Astrocyte of the spinal cord (primary cell): ENCODE measurements at places on chromosomes 4 and X.

DNA sequence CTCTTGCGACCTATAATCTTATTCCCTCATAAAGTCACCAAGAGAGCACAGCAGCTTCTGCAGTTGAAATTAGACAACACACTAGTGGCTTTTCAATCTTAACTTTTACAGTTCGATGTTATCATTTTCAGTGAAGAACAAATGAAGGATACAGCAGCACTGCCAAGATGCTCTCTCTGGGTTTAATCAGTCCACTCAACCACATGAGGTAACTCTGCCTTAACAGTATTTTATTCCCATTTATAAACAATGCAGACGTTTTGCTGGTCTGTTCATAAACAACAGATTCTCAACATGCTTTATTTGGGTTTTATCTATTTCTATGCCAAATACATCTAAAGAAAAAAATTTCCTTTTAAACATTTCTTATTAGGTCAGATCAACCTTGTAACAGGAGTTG, 646.0 kb upstream of the FAM241A start:
- DNase-seq = no peak

- DNase-seq = peak; percentile 98
These were observed 7.8 kb downstream of the RBM47 start for GRCh38 chr4:40621592-40622512.

DNA sequence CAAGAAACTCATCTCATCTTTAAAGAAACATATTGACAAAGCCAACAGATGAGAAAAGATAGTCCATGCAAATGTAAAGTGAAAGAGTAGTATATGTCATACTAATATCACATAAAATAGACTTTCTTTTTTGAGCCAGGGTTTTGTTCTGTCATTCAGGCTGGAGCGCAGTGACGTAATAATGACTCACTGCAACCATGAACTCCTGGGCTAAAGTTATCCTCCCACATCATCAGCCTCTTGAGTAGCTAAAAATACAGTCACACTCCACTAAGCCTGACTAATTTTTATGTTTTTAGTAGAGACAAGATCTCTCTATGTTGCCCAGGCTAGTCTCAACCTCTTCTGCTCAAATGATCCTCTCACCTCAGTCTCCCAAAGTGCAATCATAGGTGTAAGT, 51.8 kb upstream of the TRAM1L1 start:
- DNase-seq = peak; percentile 91

- DNase-seq = no peak
These were observed 81.1 kb upstream of the NEIL3 start for GRCh38 chr4:177228599-177228998.

- no peak for DNase-seq
These were observed 117.0 kb upstream of the TEX13C start for GRCh38 chrX:125202591-125203248.

DNA sequence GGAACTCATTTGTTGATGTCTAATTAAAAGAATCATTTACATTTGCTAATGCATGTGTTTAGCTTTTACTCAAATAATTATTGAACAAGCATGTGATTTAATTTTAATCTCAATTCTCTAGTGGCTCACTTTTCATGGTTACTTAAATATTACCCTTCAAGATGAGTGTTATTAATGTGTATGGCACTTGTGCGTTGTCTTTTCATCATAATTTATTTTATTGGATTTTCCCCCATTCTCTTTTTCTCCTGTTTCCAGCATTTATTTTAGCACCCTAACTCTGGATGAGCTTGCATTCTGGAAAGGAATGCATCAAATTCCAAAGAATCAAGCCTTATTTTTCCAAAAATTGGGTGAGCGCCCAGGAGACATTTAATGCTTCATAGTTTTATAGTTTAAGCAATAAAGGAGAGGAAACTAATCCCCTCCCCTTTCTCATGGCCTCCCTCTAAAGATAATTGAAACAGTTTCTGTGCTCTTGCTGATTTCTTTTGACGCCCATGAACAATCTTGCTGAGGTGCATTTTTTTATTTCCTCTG, 191.1 kb upstream of the FAT4 start:
- peak; percentile 17 for DNase-seq

DNA sequence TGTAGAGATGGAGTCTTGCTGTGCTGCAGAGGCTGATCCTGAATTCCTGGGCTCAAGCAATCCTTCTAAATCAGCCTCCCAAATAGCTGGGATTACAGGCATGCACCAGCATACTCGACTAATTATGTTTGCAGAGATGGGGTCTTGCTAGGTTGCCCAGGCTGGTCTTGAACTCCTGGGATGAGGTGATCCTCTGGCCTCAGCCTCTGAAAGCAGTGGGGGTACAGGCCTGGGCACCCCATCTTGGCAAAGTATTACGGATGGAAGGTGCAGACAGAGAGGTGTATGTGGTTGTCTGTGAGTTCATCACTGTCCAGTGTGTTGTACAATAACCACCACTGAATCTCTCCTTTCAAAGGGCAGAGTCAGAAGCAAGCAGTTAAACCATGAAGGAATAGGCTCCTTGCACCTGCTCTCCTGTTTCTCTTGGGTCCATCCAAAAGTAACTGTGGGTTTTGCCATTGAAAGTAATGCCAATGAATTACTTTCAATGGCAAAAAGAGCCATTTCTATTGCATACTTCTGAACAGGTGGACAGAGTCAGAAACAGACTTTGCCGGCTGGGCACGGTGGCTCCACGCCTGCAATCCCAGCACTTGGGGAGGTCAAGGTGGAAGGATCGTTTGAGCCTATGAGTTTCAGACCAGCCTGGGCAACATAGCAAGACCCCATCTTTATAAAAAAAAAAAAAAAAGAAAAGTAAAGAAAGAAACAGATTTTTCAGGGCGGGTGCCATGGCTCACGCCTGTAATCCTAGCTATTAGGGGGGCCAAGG, 7.0 kb upstream of the AKAP17A start:
- DNase-seq = no peak
